ENCODE measurements at places on chromosomes 1 and 21.

GRCh38 chr1:116817582-116818064 lies 63.4 kb downstream of the CD2 start:
- no peak for DNase-seq

- no peak for DNase-seq
These were observed 88.2 kb downstream of the NFIA start for GRCh38 chr1:61170328-61171238.

DNA sequence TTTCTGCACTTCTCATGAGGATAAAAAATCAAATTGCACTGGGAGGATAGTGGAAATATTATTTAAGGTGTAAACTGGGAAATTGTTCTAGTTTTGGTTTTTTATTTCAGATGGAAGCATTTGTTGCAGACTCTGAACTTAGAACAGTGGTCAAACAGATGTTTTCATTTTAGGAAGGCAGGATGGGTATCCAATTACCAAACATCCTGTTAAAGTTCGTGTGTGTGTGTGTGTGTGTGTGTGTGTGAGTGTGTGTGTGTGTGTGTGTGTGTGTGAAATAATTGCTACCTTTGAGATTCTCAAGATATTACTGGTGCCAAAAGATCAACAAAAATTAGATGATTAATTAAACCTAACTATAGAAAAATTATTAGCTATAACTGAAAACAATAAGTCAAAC lies 24.3 kb upstream of the DUSP10 start:
- DNase-seq: no peak

DNA sequence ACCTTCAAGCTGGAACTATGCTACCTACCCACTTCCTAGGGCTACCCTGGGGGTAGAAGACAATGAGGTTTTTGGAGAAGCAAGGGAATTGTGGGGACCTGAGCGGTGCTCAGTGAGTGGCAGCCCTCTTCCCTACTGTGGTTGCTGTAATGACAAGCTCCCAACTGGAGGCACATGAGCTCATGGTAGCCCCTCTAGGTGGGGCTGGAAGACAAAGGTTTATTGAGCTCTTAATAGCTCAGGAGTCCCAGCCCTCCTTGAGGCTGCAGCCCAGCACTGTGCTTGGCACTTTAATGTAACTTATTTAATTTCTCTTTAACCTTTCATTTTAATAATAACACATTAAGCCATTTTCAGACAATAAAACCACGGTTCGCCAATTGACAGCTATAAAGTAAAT lies 528.9 kb downstream of the OMA1 start:
- DNase-seq: no peak

- no peak for DNase-seq
These were observed 14.6 kb upstream of the AGBL4 start for GRCh38 chr1:50038237-50038809.

GRCh38 chr21:36816561-36817130 lies 117.7 kb downstream of the SIM2 start:
- DNase-seq: no peak

DNA sequence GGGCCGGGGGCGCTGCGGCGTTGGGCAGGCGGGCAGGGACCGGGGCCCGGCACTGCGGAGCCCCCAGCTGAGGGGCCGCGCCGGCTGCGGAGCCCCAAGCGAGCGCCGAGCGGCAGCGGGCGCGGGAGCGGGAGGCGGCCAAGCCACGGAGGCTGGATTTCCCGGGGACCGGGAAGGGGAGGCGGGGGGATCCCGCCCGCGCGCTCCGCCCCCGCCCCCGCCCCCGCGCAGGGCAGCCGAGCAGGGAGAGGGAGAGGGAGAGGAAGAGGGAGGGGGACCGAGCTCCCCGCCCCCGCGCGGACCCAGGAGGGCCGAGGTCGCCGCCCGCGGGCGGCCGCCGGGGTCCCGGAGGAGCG lies at the start of gene DLGAP3:
Gene DLGAP3, minus strand, starts transcription at position 154 of the 356 bp plus-strand sequence. CDS start 24,267 bp downstream, outside the sequence.
- DNase-seq: peak; percentile 84

DNA sequence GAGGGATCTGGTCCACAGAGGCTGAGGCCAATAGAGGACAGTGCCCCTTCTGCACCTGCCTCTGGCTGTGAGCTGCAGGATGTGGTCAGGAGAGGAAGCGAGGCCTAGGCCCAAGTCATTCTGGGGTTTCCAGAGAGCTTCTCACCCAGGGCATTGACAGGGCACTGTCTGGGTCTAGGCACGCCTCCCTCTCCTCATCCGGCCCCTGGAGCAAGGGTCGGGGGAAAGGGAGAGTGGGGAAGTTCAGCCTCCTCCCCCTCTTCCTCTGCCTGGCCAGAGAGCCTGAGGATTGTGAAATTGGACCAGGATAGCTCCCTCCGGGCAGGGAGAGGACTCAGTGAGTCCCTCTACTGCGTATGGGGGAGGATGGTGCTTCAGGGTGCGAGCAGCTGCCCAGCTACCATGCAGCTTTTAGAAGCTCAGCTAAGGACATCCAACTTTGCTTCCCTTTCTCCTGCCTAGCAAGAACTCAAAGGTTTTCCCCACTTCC lies 6.3 kb upstream of the INAVA start:
- DNase-seq: no peak

GRCh38 chr21:46149205-46149901 lies 6.0 kb downstream of the FTCD start:
- no peak for DNase-seq

DNA sequence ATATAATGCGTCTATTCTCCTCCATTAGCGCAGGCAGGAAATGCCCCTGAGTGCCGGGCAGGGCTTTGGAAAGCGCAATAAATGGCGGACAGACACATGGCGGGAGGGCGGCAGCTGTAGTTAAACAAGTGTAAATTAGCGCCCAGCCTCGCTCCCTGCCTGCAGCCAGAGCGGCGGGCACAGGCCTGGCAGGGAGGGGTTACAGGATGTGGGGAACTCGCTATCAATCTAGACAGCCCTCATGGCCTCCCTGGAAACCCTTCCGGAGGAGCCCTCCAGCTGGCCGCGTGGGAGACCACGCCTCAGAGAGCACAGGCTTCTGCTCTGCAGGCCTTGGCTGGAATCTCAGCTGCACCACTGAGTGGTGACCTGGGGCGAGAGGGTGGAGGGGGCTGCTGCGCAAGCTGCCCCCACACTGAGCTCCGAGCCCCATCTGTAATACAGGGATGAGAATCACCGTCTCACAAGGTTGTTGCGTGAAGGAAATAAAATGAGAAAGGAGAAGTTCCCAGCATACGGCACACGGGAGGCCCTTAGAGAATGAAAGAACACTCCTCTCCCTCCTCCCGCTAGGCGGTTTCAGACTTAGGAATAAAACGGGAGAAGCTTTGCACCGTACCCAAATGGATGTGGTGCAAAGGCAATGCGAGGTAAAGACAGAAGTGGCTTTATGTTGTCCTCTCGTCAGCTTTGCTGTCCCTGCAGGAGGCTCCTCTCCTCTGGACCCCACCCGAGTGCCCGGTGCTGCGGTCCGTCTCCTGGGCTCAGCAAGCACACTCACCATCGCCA lies 167.2 kb upstream of the POU3F1 start:
- DNase-seq: no peak

- no peak for DNase-seq
These were observed 1031.6 kb downstream of the KCNT2 start for GRCh38 chr1:195576641-195577040.

- DNase-seq: no peak
These were observed 62.1 kb downstream of the STUM start for GRCh38 chr1:226610671-226611070.

GRCh38 chr1:212583643-212584042 lies 24.9 kb upstream of the ATF3 start:
- DNase-seq: no peak

DNA sequence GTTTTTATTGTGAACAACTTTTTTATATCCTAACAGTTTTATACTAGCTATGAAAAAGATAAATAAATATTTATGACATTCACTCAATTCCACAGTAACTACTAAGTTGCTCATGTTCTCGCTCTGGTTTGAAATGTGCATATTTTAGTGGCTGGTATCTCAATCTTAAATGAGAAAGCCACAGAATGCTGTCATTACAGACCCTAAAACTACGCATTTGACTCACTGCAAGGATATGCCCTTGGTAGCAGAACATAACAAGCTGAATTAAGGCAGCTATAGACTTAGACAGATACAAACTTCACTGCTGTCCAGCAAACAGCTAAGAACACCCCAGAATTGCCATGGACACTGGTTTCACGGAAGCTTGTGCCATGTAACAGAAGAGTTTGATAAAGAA lies 19.0 kb downstream of the DAB1 start:
- no peak for DNase-seq

DNA sequence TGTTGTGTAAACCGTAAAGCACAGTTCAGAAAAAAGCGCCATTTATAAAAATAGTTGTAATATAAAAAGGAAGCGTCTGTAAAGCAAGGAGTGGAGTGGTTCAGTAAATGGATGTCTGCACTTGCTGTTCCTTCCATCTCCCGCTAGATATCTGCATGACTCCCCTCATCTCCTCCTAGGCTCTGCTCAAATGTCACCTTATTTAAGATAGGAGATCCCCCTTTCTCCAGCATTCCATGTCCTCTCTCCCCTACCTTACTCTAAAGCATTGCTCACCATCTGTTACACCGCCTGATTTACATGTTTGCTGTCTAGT lies 745 bp downstream of the MUL1 start:
- DNase-seq: no peak

- DNase-seq: no peak
These were observed 9.7 kb downstream of the ALPL start for GRCh38 chr1:21518774-21519455.

DNA sequence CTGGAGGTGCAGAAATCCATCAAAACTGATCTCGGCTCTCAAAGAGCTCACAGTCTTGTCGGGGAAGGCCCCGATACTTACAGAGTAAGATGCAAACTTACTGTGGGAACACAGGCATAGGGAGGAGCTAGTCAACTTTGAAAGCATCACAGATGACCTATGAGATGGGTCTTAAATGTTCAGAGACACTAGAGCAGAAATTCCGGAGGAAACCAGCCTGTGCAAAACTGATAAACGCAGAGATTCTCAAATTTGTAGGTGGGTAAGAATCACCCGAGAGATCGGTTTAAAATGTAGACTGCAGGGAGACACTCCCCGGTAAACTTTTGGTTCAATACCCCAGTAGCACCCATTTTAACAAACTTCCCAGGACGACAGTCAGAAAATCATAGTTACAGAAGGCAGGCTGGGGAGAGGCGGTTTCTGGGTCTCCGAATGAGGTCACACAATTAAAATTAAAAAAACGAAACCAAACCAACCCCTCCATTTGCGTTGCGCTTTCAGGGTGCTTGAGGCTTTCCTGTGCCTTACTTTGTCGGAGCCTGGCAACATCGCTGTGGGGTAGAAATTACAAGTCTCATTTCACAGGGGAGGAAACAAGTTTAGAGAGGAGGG lies 755 bp upstream of the THRAP3 start:
- no peak for DNase-seq

DNA sequence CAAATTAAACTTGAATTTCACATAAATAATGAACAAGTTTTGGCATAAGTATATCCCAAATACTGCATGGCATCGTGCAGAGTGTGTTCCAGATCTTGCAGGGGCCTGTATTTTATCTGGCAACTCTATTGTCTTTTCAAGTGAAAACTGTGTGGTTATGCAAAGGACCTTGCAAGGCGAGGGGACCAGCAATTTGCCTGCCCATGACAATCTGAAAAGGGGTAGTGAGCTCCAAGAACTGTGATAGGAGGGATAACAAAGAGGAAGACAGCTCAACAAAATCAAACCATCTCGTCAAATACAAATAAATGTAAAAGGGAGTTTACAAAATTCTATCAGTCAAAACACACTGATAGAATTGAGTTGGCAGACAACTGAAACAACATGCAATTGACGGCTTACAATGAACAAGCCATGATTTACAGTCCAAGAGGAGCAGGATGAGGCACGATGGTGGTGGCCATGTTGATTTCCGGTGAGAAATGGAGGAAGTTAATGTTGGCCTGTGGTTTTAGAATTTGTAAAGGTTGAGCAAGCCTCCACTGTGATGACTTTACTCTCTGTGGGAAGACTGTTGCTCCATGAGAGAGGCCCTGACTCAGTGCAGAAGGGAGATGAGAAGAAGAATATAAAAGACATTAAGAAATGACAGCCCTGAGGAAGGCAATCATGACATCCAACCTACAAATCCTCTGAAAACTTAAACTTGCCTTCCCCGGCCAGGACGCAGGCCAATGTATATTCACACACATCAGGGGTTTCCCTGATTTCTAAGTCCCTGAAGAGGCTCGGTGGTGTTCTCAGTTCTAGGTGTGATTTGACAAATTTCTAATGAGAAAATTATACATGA lies 132.2 kb downstream of the ADSS2 start:
- no peak for DNase-seq

DNA sequence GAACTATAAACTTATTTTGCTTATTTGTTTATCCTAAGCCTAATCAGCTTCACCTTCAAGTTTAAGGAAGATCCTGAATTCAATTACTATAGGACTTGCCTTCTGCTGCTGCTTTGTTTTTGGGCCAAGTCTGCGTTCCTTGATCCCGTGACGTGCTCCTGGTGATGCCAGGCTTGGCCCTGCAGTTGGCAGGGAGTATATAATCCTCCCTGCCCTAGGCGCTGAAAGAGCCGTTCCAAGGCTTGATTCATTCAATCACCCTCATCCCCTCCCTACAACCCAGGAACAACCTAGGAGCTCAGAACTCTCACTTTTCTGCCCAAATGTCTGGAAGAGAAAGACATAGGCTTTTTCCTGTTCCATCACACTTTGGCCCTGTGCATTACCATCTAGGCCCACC lies 12.4 kb upstream of the LRRN2 start:
- DNase-seq: no peak

DNA sequence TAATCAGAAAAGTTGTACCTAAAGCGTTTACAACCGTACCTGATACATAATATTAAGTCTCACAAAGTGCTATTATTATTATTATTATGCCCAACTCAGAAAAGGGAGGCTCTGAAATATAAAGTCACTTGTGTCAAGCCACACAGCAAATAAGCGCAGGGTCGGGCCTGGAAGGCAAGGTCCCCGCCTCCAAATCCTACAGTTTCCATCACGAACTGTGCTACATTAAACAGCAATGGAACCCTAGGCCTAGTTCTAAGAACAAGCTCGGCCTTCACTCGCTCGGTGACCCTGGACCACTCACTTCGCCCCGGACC lies 549 bp downstream of the PARS2 start:
- DNase-seq: no peak

GRCh38 chr1:30103708-30104411 lies 619.5 kb downstream of the MATN1 start:
- DNase-seq: no peak

GRCh38 chr1:180188091-180188506 lies 33.4 kb downstream of the QSOX1 start:
- peak; percentile 56 for DNase-seq

DNA sequence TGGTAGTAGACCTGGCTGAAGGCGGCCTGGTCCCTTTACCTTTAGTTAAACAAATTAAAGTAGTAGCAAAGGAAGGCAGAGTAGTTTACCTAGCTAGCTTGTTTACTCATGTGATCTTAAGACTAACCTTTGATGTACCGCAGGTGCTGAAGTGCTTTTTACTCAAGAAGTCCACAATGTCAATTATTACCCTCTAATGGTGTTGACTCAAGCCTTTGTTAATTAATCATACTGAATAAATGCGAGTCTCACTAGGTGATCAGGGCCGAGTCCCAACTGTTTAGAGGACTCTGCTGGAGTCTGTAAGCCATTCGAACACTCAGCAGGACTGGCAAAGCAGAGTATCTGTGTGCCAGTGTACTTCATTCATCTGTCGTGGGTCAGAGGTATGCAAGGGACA lies 381.1 kb upstream of the NCAM2 start:
- no peak for DNase-seq

GRCh38 chr1:154765970-154766369 lies 104.1 kb downstream of the KCNN3 start:
- DNase-seq: no peak

Measured in posterior cingulate gyrus (tissue), 11 donors.